ENCODE measurements at places on chromosomes 5 and 9.

- DNase-seq = peak; percentile 65
These were observed 584.3 kb upstream of the TUSC1 start for GRCh38 chr9:26262421-26263107.

GRCh38 chr5:98999631-99000030 is 70.8 kb upstream of the CHD1 start:
- DNase-seq = no peak

DNA sequence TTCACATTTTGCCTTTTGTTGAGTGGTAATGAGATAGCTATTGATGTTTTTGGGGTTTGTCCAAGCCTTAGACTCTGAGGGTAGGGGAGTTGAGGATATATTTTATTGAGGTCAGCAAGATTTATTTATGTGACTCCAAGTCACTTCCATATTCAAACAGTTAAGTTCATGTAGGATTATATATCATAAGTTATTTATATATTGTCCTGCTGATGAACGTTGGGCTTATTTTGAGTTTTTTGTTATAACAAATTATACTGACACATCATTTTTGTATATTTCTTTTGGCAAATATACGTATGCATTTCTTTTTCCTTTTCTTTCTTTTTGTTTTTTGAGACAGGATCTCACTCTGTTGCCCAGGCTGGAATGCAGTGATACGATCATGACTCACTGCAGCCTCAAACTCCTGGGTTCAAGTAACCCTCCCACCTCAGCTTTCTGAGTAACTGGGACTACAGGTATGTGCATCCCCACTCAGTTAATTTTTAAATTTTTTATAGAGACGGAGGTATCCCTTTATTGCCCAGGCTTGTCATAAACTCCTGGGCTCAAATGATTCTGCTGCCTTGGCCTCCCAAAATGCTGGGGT is 23.5 kb upstream of the IL12B start:
- DNase-seq = peak; percentile 22

GRCh38 chr9:110700953-110701352 is 32.4 kb downstream of the MUSK start:
- DNase-seq = peak; percentile 52

DNA sequence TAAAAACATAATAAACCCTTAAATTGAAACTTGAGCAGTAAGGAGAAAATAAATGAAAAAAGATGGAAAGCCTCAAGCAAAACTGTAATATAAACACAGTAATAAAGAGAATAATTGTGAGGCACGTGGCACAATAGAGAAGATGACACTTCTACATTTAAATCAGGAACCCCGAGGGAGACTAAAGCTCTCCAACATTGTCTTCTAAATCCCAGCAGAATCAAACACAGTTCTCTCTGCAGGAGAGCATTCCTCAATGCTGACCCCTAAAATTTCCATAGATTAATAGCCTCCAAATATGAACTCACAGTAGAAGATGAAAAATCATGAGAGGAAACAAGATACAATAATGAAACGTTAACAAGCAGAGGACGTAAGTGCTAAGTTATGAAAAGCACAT is 721.2 kb upstream of the COX7C start:
- no peak for DNase-seq

DNA sequence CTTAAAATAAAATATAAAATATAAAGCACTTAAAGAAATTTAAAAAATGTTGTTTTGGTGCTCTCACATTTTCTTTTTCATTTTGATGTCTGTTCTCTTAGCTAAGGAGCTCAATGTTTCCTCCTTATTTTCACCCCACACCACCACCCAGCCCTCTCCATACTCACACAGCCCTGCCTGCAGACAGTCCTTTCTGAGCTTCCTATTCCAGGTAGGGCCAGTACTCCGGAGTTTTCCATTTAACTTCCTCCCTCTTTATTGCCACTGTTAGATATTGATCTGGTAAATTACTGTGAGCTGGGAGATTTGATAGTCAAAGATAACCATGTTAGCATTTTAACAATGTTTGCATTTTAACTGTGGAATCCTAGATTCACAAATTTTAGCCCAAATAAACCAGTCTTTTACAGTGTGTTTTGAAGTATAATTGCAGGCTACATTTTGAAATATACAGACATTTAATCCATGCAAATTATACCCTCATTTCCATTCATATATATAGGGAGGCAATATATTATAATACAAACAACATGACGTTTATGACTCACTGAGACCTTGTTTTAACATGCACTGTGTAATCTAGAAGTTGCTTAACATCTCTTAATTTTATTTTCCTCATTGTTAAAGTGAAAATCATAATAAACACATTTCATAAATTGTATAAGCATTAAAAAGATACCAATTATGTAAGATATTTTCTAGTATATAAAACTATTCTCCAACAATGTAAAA is 927.1 kb downstream of the NR2F1-AS1 start:
- no peak for DNase-seq

- no peak for DNase-seq
These were observed 41.9 kb upstream of the SLC36A1 start for GRCh38 chr5:151405334-151406160.

- DNase-seq = no peak
These were observed 116.0 kb upstream of the PAM start for GRCh38 chr5:102638912-102639652.

DNA sequence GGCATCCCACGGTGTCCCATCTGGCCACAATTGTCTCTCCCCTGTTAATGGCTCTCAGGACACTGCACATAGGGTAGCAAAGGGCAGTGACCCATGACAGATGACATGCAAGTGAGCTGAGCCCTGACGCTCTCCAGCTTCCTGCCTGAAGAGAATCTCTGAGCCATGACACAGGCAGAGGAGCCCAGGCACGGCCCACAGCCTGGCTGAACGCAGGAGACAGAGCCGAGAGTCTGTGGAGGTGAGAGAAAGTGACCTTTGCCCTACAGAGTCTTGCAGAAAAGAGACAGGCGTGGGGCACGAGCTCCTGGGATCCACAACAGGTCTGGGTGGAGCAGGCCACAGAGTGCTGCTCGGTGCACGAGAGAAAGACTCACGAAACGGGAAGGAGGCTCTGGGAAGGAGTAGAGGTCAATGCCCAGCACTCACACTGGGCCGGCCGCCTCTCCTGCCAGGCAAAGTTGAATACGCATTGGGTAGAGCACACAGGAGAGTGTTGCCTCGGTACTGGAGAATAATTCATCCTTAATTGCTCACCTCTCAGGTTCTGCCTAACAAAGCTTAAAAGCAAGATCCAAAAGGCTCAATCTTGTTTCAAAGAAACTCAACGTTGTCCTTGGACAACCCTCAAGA is 90.3 kb downstream of the MRPL36 start:
- no peak for DNase-seq

DNA sequence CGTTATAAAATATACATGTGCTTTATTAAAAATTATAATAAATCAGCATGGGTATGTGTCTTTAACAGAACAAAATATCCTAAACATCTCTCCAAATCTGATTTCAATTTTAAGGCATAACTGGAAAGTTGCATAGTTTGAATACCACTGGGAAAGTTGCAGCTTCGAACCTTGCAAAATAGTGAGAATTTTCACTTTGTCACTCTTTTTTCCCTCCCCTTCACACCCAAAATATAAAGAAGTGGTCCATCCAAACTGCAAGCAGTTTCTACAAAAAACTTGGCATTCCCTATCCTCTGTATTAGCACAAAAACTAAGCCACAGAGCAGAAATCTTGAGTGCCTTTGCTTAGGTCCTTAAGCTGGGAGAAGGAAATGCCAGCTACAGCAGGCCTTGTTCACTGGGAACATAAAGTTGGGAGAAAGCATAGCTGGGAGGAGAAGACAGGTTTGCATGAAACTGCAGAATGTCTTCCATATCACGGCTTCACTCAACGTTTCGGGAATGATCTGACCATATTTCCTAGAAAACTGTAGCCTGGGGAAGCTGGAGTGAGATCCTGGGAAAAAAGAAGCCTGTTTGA is 400.3 kb downstream of the EBF1 start:
- DNase-seq = peak; percentile 62

DNA sequence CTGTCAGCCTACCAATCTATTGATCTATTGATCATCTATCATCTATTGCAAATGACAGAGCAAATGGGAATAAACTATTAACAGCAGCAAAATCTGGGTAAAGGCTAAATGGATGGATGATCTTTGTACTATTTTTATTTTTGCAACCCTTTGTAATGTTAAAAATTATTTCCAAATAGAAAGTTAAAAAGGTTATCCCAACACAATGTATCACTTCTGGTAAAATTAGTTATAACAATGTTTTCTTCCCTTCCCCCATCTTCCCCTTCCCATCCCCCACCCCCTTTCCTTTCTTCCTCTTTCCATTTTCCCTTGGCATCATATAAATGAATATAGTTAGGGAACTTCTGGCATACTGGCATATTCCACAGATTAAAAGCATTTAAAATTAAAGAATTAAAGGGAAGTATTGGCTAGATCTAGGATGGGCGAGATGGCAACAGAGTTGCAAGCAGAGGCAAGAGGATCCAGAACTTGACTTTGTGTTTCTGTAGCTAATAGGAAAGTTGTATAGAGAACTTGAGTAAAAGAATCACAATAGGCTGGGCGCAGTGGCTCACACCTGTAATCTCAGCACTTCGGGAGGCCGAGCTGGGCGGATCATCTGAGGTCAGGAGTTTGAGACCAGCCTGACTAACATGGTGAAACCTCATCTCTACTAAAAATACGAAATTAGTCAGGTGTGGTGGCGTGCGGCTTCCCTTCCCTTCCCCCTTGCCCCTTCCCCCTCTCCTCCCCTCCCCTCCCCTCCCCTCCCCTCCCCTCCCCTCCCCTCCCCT is 66.6 kb upstream of the TAF11L2 start:
- no peak for DNase-seq

- DNase-seq = peak; percentile 97
These were observed 574.8 kb downstream of the PSAT1 start for GRCh38 chr9:78871452-78872331.

DNA sequence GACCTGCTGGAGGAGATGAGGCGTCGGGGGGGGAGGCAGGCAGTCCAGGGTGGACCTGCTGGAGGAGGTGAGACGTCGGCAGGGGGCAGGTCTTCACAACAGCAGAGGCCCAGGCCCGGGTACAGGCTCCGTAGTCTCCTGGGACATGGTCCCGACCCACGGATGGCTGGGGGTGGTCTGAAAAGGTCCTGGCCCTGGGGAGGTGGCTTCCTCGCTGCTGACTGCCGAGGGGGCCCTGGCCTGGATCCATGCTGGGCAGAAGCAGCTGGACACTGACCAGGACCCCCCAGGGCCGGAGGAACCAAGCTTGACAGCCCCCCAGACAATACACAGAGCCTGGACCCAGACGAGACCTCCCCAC is 8.5 kb downstream of the EGFL7 start:
- no peak for DNase-seq

- no peak for DNase-seq
These were observed 79.7 kb upstream of the C5orf63 start for GRCh38 chr5:127153031-127153430.

GRCh38 chr9:37198039-37198729 is 77.8 kb downstream of the ZCCHC7 start:
- no peak for DNase-seq

- no peak for DNase-seq
These were observed 51.1 kb upstream of the CPLX2 start for GRCh38 chr5:175820230-175820629.

DNA sequence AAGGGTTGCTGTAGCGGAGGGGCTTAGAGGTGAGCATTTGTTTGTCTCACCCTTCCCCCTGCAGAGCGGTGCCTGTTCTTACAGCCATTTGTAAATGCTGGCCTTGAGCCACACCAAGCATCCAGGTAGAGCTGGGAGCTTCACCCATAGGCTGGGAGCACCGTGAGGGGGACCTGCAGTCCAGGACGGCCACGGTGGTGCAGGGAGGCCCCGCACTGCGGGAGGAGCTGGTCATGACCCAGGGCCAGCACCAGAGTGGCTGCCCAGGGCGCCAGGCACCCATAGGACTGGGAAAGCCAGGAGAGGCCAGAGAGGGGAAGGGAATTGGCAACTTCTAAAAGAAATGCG is 197.3 kb upstream of the ADAMTS16 start:
- DNase-seq = no peak

DNA sequence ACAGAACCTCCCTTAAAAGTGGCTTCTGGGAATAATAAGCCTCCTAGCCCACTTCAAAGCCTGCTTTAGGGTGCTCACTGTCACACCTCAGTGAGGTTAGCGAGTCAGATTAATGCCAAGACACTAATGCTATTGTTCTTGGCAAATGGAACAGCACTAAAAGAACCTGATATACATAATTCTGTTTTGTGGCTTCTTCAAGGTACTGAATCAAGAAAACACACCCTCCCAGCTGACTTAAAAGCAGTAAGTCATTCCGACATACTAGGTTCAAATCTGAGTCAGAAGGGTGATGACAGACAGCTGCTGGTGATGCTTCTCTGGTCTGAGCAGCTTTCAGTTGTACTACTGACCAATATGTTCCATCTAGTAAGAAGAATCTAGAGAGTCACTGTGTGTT is 121.6 kb downstream of the OXCT1 start:
- DNase-seq = peak; percentile 42

- no peak for DNase-seq
These were observed 28.6 kb upstream of the IL13 start for GRCh38 chr5:132629230-132629944.

GRCh38 chr5:86679529-86679928 is 61.8 kb downstream of the COX7C start:
- peak; percentile 57 for DNase-seq

DNA sequence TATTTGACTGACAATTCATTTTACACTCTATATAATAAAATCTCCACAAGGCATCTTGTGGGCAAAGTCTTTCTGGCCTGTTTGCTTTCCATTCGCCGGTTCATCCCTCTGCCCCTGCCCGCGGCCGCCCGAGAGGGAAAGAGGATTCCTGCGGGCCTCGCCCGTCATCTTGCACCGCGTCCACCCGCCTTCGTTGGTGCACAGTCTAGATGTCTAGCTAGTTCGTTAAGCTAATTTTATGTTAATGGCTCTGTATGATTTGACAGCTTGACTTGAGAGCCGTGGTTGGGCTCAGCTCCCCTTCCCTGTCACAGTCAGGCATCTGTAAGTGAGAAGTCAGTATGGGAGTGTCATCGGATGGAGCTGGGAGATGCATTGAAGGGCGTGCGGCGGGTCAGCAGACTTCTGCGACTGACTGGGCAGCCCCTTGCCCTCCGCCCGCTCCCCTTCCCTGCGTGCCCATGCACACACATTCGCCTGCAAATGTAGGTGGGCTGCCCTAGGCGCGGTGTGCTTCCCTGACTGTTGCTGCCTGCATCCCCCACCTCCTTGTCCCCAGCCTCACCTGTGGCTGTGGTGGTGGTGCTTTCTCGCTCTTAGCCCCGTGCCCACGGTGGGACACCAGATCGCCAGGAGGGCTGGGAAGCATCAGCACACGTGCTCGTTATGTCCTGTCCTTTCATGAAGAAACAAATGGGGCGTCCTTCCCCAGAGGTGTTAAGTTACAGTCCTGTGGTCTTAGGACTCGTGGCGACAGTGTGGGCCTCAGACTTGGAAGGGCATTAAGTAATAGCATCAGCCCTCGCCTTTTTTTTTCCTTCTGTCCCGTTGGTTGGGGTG is 25.9 kb upstream of the PRDM12 start:
- no peak for DNase-seq

Data from fibroblast of skin of right quadriceps (primary cell).